ENCODE measurements at places on chromosomes 7 and 10. TPM values are rescaled to one million over a fixed set of nuclear protein-coding genes. Genes with fewer than 3 reads are reported as not detected.

- no peak for DNase-seq
- peaks cover 57% of the 10 kb centered on the region for H3K36me3 ChIP-seq
- peaks cover 42% of the 10 kb centered on the region for H3K4me1 ChIP-seq
Observed at GRCh38 chr10:79353000-79353406, 5.7 kb downstream of the PPIF start.

- H3K27me3 ChIP-seq: no peaks in the 10 kb centered on the region
- no peak for DNase-seq
- no peaks in the 10 kb centered on the region for H3K4me1 ChIP-seq
- H3K4me3 ChIP-seq: no peak overlapping the region
Observed at GRCh38 chr7:116706668-116707126, 34.7 kb downstream of the MET start.

CPA4 gene
- total RNA-seq: not detected

MYL10 gene
- not detected for total RNA-seq

ENTPD1 gene
- 3.1 TPM for total RNA-seq

LRIT1 gene
- not detected for total RNA-seq

Data from natural killer cell (primary cell).